ENCODE measurements at places on chromosomes 11 and 22.

- no peak for DNase-seq
Measured at GRCh38 chr11:69280994-69281393, 13.0 kb upstream of the MYEOV start.

DNA sequence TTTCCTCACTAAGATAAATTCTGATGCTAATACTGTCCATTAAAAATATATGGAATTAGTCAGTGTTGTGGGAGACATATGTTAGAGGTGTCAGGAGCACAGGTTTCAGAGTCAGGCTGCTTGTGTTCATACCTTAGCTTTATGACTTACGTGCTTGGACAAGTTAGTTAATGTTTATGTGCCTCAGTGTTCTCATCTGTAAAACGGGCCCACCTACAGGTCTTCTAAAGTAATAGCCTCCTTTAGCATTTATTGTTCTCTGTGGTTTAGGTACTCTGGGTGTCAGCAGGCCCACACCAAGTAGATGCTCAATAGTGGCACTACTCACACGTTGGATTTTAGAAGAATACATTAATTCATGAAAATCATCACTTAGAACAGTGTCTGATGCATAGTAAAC lies 308.7 kb upstream of the ZC3H12C start:
- DNase-seq = no peak

GRCh38 chr11:69560141-69560790 lies 78.8 kb downstream of the LINC01488 start:
- DNase-seq = no peak

DNA sequence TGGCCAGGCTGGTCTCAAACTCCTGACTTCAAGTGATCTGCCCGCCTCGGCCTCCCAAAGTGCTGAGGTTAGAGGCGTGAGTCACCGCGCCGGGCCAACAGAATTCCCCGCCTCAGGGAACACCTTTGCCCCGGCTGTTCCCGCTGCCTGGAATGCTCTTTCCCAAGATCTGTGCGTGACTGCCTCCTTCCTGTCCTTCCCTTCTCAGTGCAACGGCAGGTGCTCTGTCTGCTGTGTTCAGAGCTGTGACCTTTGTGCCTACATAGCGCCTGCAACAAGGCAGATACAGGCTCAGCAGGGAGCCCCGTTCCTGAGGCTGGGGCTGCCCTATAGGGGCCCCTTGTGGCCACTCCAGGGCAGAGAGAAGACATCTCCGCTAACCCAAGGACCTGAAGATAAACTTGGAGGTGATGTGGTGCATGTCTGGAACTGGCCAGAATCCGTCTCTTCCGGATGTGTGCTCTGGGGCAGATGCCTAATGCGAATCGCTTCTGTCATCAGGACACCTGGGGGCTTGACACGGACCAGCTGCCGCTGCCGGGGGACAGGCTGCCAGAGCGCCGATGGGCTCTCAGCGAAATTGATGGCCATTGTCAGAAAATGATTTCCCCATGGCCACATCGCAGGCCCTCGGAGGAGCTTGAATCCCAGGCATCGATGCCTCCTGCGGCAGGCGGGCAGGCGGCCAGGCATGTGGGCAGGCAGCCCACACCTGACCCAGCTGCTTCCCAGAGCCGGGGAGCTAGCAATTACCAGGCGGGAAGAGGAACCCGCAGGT lies 43.5 kb upstream of the TCF20 start:
- DNase-seq = no peak

DNA sequence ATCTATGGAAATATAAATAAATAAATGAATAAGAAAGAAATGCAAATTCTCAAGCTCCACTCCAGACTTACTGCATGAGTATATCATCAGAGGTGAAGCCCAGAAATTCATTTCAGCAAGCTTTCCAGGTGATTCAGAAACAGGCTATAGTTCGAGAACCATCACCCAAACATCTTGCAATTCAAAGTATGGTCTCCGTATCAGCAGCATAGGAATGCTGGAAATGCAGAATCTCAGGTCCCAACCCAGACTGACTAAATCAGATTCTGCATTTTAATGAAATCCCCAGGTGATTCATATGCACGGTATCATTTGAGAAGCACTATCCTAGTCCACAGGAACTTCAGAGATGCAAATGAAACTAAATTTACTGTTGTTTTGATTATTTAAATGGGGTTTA lies 95.3 kb downstream of the SERGEF start:
- DNase-seq = no peak

GRCh38 chr22:46619830-46620501 lies at the start of gene GRAMD4:
Gene GRAMD4 (plus strand): TSS chr22:46620386. CDS start chr22:46626800, 6,414 bp downstream.
- DNase-seq = no peak

DNA sequence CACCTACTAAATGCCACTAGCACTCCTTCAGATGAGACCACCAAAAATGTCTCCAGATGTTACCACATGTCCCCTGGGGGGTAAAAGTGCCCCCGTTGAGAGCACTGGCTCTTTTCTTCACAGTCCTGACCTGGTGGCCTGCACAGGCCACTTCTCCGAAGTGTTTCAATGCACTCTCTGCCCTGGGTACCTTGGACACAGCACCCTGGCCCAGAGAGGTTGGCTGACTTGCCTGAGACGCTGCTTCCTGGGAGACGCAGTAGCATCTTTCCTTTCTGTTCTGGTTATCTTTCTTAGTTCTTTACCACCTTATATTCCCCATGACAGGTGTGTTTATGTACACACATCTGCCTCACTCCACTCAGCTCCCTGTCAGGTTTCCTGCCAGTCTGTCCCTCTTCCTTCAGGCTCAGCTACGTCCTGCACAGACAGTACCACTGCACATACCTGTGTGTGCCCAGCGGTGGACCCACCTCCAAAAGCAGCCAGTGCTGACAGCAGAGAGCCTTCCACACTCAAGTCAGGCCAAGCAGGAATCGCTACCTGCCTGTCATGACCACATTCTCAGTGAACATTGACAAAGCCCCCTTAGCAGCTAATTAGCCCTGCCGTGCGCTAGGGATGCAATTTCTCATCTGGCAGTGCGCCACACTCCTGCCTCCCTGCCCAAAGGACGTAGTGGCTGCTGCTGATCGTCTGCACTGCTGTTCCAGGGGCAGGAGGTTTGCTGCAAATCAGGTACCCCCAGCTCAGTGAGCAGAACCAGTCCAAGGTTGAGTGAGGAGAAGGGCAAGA lies 39.0 kb downstream of the FAM83F start:
- DNase-seq = no peak

- DNase-seq = no peak
Measured at GRCh38 chr11:110525883-110526282, 96.1 kb downstream of the FDX1 start.

- DNase-seq = no peak
Measured at GRCh38 chr11:76644591-76644990, 26.0 kb downstream of the LRRC32 start.

GRCh38 chr22:49768951-49769690 lies 58.6 kb downstream of the BRD1 start:
- no peak for DNase-seq

DNA sequence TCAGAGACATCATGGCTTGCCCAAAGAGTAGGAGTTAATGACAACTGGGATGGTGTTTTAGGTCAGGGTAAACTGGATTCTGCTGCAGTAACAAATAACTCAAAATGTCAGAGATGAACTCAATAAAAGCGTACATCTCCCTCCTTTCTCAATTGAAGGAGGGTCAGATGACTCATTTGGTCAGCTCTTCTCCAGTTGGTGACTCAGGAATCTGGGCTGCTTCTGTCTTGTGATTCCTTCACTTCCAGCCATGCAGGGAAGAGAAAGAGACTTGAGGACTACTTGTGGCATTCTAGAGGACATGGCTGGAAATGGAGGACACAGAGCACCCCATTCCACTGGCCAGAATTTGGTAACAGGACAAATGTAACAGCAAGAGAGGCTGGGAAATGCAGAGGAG lies 3.2 kb upstream of the SYT13 start:
- no peak for DNase-seq

GRCh38 chr22:24325105-24325757 lies 54.6 kb downstream of the SPECC1L start:
- DNase-seq = no peak

GRCh38 chr11:66996609-66997273 lies 21.6 kb downstream of the C11orf86 start:
- DNase-seq = no peak

GRCh38 chr11:128244871-128245270 lies 342.5 kb downstream of the ETS1 start:
- no peak for DNase-seq

DNA sequence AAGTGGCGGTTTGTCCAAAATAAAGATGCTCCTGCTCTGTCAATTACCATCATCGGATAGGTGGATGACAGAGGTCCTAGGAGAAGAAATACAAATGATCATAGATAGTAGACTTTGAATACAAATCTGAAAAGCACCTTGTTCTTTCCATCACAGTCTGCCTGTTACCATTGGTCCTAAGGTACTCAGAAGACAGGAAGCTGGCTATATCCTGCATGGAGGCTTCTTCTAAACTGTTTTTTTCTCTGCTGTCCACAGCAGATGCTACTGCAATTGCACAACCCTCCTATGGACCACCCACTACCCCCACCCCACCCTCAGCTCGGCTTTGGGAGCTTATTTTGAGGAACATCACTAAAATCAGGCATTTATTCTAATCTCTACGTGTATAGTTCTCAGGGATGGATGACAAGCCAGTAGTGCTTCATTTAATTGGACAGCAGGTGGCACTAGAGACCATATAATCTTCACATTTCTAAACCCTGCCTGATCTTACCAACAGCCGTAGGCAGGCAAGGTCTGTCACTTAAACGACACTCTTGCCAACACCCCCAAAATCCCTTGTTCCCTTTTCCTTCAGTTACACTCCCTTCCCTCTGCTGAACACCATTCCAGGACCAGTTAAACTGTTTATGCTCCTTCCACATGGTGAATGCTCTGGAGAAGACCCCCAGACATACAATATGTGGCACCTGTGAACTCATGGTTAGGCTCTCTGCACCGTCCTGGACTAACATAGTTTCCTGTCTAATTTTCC lies 6.6 kb upstream of the PTS start:
- no peak for DNase-seq

- DNase-seq = no peak
Measured at GRCh38 chr11:90204832-90205646, 17.8 kb downstream of the CHORDC1 start.

- no peak for DNase-seq
Measured at GRCh38 chr11:106442032-106442431, 364.6 kb downstream of the AASDHPPT start.

- no peak for DNase-seq
Measured at GRCh38 chr11:69137151-69137844, 18.4 kb upstream of the SMIM38 start.

GRCh38 chr11:3204141-3205015 lies 14.2 kb downstream of the MRGPRG start:
- no peak for DNase-seq

- no peak for DNase-seq
Measured at GRCh38 chr11:21625982-21626381, 566.9 kb upstream of the ANO5 start.

DNA sequence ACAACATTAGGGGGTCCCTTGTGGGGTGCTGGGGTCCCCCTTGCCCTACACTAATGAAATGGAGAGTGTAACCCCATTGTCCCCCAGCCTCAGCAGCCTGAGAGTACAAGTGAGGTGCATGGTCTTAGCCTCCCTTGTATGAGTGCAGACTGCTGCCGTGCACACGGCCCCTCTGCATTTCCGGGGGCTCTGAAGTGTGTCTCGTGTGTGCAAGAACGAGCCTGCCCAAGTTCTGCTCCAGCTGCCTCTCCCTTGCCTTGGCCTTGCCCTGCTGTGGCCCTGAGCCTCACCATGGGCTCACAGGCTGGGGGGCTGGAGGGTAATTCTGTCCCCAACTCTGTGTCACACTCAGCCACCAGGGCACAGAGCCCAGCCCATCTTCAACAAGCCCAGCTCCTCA lies 5.2 kb upstream of the EHD1 start:
- no peak for DNase-seq

GRCh38 chr11:1090600-1091331 lies 16.1 kb downstream of the MUC2 start:
- no peak for DNase-seq

- no peak for DNase-seq
Measured at GRCh38 chr11:10418259-10418949, 36.7 kb upstream of the AMPD3 start.

- DNase-seq = no peak
Measured at GRCh38 chr11:127943763-127944162, 643.6 kb downstream of the ETS1 start.

- no peak for DNase-seq
Measured at GRCh38 chr11:91350931-91351330, 873.7 kb upstream of the FAT3 start.

DNA sequence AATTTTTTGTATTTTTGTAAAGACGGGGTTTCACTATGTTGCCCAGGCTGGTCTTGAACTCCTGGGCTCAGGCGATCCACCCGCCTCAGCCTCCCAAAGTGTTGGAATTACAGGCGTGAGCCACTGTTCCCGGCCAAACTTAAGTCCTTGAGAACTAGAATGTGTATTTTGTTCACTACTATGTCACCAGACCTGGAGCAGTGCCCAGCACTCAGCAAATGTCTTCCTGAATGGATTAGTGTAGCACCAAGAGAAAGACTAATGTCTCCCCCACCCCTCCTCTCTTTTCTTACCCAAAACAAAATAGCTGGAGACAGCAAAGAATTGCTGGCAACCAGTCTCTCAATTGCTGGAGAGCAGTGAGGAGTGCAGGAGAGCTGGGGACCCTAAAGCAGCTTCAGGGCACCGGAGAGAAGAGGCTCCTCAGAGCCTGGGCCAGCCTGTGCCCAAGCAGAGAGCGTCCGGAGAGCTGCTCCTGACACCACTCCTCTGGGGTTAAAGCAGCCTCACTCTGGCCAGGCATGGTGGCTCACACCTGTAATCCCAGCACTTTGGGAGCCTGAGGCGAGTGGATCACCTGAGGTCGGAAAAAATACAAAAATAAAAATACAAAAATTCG lies 14.9 kb downstream of the SLC25A18 start:
- no peak for DNase-seq

- DNase-seq = no peak
Measured at GRCh38 chr11:17683377-17684161, 35.8 kb upstream of the MYOD1 start.

- no peak for DNase-seq
Measured at GRCh38 chr22:37397226-37397625, 30.1 kb downstream of the ELFN2 start.

GRCh38 chr11:120385110-120385509 lies 48.9 kb downstream of the ARHGEF12 start:
- no peak for DNase-seq

DNA sequence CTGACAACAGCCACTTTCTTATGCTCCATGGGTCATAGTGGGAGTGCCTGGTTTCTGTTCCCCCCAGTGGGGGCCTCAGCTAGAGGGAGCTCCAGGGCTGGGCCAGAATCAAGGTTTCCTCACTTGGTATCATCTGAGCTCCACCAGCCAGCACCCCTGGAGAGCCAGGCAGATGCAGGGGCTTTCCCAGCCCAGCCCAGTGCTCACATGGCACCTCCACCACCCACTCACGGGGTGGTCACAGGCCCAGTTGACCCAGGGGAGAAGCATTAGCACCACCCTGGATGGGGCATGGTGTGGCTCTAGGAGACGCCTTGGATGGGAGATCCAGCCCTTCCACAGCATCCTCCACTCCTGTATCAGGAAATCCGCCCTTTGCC lies 24.1 kb upstream of the WNT7B start:
- no peak for DNase-seq
